K562 (cell line): ENCODE measurements at places on chromosomes 7 and 10.

DNA sequence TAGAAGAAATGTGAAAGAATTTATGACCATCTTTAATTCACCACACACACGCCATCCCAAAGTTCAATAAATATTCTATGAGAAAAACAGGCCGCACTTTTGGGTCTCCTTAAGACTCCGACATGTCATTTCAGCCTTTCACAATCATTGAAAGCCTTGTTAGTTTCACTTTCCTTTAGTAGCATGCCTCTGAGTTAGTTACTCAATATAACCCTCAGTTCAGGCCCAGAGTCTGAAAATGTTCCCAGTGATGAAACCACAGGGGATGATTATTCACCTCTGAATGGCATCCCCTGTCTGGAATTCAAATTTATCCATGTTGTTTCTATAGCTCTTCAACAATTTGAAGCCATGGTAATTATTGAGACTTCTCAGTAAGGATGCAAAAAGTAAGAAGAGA, 278.1 kb upstream of the NRP1 start:
- DNase-seq: no peak

DNA sequence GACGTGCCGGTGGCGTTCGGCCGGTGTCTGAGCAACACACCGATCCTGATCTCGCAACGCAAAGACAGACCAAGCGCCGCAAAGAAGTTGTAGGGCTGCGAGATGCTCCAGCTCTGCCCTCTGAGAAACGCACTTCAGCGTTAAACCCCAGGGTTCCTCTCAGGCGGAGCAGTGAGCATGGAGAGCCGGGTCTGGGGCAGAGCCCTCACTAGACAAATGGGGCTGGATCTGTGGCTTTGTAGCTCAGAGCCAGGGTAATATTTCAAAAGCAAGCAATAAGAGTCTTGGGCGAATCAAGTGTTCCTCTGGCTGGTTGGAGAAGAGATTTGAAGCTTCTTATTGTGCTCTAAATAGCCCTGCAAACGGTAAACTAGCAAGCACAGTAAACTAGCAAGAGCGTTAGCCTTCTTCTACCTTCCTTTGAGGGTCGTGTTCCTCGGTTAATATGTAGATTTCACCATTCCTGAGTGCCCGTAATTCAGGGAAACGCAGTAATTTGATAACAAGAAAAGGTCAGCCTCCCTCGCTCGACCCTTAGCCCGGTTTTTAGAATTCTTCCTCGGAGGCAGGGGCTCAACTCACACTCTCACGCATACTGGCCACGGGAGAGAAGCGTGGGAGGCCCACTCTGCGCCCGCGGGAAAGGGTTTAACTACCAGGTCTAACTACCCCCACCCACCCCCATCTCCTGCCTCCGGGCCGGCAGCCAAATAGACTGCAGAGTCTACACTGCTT, 6.7 kb downstream of the SKAP2 start:
- peak; percentile 12 for DNase-seq

DNA sequence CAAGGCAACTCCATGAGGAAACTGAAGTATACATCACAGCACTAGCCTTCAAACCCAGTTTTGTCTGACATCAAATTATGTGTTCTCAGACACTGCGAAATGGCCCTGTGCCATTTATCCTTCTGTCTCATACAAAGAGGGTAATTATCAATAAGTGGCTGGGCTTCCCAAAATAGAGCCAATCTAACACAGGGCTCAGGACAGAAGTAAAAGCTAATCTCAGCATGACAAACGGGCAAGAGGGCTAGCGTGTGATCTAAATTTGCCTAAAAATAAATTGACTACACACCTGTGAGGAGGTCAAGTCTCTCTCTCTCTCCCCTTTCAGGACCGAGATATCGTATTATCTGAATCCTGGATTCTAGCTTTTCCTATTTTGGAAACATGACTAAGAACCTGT, 67.2 kb downstream of the DGKB start:
- DNase-seq: no peak

- no peak for DNase-seq
Observed at GRCh38 chr10:122561212-122561611, 658 bp downstream of the DMBT1 start.

DNA sequence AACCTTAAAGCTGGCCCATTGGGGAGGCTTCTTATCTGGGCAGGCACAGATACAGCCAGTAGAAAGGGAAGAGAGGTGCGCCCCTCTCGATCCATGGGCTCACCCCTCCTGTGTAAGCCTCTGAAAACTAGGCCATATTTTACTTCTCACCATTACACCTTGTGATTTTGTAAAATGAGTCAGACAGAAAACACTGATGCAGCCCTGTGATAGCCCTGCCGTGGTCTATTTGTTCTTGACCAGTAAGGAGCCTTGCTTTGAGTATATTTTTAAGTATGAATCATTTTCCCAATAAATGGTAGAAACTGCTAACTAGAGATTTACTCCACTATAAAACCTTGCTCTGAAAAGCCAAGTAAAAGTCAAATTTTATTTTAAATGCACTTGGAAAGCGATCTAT, 329.8 kb upstream of the MBL2 start:
- no peak for DNase-seq

DNA sequence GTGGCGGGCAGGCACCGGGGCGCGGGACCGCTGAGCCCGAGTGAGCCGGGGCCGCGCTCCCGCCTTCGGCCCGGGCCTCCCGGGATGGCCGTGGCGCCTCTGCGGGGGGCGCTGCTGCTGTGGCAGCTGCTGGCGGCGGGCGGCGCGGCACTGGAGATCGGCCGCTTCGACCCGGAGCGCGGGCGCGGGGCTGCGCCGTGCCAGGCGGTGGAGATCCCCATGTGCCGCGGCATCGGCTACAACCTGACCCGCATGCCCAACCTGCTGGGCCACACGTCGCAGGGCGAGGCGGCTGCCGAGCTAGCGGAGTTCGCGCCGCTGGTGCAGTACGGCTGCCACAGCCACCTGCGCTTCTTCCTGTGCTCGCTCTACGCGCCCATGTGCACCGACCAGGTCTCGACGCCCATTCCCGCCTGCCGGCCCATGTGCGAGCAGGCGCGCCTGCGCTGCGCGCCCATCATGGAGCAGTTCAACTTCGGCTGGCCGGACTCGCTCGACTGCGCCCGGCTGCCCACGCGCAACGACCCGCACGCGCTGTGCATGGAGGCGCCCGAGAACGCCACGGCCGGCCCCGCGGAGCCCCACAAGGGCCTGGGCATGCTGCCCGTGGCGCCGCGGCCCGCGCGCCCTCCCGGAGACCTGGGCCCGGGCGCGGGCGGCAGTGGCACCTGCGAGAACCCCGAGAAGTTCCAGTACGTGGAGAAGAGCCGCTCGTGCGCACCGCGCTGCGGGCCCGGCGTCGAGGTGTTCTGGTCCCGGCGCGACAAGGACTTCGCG, 534 bp downstream of the FZD9 start:
- no peak for DNase-seq

GRCh38 chr10:102368077-102368476, 27.4 kb upstream of the NFKB2 start:
- DNase-seq: no peak

DNA sequence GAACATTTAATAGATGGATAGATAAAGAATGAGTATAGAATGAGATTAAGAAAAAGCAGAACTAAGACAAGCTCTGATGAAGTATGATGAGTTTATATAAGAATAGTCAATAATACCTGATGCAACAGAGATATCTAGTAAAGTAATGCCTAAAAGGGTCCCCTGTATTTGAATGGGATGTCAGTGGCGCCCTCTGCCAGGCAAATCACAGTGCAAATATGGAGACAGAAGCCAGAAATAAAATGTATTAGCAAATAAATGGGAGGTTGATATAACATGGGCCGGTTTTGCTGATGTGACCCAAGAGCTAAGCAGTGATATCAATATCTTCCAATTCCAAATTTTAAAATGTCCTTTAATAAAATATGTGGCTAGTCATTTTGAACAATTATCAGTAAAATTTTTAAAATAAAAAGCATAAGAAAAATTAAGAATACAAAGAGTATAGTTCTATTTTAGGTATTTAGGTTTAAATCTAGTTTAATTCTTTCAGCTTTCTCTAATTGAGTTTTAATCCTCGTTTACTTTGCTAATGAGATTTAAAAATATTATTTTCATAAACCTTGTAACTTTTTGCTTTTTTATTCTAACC, 62.6 kb downstream of the ADK start:
- peak; percentile 54 for DNase-seq

DNA sequence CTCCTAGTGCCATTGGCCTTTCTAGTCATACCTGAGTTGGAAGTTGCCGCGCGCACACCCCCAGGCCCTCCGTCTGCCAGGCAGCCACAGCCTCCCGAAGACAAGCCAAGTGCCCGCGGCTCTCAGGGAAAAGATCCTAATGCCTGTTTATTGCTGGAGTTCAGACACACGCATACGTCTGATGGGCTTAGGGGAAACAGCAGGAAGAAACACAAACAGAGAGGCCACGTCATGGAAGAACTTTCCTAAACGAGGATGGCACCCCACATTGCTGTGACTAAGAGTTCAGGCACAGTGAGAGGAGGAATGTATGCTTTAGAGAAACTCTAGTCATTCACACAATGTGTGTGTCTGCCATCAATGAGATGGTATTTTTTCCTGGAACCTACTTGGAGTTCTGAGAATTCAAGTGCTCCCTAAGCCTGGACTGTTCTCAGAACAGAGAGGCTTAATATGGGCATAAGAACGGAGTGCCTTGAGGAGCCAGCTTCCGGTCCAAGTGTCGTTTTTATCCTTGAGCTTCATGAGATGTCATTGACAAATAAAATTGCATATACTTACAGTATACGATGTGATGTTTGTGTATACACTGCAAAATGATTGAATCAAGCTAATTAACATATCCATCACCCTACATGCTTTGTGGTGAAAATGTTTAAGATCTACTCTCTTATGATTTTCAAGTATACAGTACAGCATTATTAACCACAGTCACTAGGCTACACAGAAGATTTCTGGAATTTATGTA, 11.6 kb upstream of the RBP3 start:
- peak; percentile 43 for DNase-seq

GRCh38 chr7:38506004-38506403, 125.2 kb downstream of the AMPH start:
- no peak for DNase-seq

- no peak for DNase-seq
Observed at GRCh38 chr7:66301737-66302136, 96.6 kb downstream of the TPST1 start.

GRCh38 chr10:44083719-44084400, 301.0 kb downstream of the CXCL12 start:
- DNase-seq: no peak

DNA sequence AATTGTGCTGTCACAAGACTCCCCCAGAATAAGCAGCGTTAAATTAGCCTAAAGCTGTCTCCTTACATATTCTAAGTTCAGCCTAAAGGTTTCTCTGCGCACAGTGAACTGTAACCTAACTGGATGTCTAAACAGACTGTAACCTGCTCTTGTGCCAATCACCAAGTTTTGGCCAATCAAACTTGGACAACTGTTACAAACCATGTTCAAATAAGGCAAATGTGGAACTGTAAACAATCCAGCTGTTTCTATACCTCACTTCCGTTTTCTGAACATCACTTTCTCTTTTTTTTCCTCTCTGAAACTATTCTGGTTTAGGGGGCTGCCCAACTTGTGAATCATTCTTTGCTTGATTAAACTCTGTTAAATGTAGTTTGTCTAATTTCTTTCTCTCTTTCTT, 252.2 kb upstream of the HABP2 start:
- DNase-seq: no peak

DNA sequence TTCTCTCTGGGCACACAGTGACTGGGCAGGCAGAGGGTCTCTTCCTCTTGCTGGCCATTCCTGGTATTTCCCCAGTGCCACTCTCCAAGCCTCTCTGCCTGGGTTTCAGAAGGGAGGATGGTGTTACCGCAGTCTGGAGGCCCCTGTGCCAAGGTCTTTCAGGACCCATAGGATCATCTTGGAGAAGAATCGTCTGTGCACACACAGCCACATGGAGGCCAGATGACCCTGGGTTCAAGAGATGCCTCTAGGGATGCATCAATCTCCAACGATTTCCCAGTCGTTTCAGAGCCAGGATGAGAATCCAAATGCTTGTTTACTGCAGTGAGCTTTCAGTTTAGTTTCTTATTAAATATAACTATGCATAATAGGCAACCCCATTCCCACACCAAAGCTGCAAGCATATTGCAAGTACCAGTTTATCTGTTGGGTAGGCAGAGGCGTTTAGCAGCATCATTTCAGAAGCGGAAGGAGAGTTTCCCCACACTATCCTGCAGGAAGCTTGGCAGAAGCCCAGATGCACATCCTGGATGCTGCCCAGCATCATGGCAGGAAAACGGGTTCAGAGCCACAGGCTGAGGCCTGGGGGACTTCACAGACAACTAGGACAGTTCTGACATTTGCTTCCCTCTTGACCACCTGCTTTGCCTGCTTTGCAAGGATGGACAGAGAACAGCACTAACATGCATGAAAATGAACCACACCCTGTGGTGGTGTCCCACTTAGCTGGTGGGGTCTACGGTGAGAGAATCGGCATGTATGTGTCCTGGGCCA, 134.7 kb upstream of the FAM20C start:
- no peak for DNase-seq

GRCh38 chr7:46292741-46293140, 371.7 kb upstream of the IGFBP3 start:
- DNase-seq: no peak

DNA sequence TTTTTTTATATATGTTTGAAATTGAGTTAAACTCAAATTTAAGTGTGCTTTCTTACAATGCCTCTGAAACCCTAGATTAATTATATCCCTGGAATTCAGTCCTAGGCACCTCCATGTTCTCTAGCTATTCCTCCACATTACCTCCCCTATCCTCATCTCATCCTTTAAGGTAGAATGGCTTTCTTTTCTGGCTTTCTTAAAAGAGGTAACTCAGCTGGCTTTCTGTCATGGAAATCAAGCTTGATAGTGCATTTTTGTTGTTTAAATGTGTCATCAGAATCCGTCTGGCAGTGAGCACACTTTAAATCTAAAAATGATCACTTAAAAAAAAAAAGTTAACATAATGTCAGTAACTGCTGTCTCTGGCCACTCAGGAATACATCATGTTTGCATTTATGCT, 42.2 kb downstream of the AHR start:
- DNase-seq: no peak

DNA sequence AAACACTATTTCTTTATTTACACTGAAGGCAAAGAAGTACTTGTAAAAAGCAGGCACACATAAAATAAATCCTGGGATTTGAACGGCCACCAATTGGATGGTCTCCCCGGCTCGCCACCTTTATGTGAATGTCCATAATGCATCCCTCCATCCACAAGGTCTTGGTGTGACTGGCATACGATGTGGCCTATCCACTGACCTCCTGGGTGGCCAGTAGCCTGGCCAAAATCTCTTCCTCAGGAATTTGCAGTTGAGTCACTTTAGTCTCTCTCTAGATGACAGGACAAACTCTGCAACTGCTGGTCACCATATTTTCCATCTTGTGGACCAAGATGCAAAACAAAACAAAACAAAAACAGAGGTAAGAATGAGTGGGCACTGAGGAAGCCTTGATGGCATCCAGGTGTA, 39.1 kb downstream of the CDK1 start:
- no peak for DNase-seq
